ENCODE measurements at places on chromosomes 7 and 10. TPM values are rescaled to one million over a fixed set of nuclear protein-coding genes. Genes with fewer than 3 reads are reported as not detected.

Gene ACTR3C
- total RNA-seq: 11.6 TPM

Gene MEST
- 12.0 TPM for total RNA-seq

Gene SKIDA1
- total RNA-seq: under 0.01 TPM

Gene EIF5AL1
- total RNA-seq: 0.48 TPM

Gene SNCG
- total RNA-seq: 2.2 TPM

Gene CFAP58
- total RNA-seq: 0.43 TPM

Gene LRRC18
- not detected for total RNA-seq

Gene CSGALNACT2
- 14.5 TPM for total RNA-seq

Gene MORN4
- total RNA-seq: 6.0 TPM

Gene PNLIP
- total RNA-seq: not detected

Measured in tracheal epithelial cell (primary cell).